Common myeloid progenitor, CD34-positive (primary cell): ENCODE measurements at places on chromosomes 1 and 21.

GRCh38 chr1:150577557-150578271 is 1.7 kb downstream of the MCL1 start:
- no peak for DNase-seq

DNA sequence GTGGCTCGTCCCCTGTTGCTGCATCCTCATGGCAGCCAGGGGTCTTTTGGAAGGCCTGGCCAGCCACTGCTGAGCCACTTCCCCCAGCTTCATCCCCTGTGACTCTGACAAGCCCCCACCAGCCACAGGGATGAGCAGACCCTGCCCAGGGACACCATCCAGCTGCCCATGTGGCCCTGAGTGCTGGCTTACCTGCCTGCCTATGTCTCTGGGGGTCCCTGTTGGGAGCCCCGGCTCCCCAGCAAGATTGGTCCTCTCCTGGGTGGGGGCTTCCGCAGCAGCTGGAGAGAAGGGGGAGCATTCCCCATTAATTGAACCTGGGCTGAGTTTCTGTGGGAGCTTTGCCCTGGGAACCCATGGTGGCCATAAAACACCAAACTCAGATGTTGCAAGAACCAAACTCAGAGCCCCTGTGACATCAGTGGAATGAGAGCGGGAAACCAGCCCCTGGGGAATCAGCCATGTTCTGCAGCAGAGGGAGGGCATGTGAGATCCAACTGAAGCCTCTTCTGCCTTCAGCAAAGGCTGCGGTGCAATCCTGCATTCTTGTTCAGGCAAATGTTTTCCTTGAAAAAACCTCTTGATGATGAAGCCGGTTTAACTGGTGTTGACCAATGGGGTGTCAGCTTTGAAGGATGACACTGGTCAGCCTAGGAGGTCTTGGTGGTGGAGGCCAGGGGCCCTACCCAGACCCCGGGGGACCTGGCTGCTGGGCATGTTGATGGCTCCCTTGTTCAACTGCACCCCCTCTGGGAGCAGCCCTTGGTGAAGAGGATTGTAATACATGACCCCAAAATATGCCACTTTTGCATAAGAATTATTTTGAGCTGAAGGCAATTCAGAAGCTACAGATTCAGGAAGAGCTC is 28.3 kb upstream of the COL18A1 start:
- DNase-seq: no peak

DNA sequence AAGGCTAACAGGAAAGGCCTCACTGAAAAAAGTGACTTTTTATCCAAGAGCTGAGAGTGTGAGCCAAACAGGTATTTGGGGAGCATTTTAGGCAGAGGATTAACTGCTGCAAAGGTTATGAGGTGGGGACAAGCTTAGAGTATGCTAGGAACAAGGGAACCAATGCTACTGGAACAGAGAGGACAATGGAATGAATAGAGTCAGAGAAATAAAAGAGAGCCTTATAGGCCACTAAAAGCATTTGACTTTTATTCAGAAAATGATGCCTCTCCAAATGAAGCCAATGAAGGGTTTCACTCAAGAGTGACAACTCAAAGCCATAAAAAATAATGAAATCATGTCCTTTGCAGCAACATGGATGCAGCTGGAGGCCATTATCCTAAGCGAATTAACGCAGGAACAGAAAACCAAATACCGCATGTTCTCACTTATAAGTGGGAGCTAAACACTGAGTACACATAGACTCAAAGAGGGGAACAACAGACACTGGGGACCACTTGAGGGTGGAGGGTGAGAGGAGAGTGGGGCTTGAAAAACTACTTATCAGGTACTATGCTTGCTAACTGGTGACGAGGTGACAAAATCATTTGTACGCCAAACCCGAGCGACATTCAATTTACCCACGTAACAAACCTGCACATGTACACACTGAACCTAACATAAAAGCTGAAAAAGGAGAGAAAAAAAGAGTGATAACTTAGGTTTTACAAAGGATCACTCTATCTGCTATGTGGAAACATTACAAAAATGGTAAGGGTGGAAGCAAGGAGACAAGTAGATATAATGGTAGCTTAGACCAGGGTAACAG is 11.1 kb downstream of the PTP4A2 start:
- no peak for DNase-seq

GRCh38 chr1:105436589-105437259 is 1619.8 kb upstream of the PRMT6 start:
- no peak for DNase-seq

DNA sequence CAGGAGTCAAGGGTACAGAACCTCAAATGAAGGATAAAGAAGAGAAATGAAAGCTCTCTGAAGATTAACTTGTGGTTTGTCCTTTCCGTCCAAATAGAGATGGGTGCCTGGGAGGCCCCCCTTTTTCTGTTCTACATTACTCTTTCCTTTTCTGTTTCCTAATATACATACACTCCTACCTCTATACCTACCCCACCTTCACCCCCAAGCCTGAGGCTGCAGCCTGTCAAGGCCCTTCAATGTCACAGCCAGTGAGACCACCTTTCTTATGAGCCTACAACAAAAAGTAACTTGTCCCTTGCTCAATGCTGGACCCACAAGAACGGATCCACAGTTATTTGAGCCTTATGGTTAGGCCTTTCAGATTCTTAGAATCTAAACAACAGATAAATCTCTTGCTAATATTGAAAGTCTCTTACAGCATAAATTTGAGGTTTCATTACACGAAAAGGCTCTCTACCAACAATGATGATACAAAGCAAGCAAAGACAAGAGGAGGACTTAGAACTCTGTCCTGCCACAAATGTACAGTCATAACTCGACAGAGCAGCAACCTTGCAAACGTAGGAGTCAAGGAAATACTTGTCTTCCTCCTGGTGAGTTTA is 4.1 kb upstream of the TRAF3IP3 start:
- DNase-seq: no peak

DNA sequence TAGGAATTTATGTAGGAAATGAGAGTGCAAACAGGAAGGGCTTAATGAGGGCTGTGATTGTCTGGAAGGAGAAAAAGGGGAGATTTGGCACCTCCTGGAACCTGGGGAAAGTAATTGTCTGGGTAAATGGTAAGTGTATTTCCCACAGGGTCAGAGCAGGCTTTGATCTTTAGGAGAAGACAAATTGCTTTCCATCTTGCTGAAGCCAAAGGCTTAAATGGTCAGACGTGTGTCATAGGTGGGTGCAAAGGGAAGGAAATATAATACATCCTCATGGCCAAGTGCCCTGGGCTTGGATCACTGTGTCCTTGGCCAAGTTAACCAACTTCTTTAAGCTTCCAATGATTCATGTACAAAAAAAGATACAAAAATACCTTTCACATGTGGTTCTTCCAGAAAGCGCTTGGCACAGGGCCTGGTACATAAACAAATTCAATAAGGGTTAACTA is 1.3 kb upstream of the DUSP23 start:
- DNase-seq: no peak

DNA sequence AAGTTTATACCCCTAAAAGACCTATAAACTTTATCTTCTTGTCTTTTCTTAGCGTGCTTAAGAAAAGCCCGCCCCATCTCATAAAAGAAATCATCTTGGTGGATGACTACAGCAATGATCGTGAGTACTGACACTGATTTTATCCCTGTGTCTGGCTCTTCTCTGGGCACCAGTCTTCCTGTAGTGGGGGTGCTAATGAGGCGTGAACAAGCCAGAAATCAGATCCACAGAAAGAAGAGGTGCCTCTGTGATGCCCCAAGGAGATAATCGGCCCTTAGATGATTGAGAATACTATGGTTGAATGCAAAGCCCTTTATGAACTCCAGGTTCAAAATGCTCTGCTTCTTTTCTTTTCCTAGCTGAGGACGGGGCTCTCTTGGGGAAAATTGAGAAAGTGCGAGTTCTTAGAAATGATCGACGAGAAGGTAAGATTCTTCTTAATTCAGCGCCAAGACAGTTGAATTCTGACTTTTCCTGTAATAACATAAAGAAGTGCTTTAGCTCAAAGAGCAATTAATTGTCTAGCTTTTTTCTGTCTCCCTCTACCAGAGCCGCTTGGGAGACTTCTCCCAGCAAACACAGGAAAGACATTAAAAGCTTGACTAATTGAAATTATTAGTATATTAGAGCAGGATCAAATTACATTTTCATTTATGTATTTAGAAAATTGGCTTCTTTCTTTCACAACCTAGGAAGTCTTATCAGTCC is 169.4 kb downstream of the GALNT2 start:
- DNase-seq: no peak

DNA sequence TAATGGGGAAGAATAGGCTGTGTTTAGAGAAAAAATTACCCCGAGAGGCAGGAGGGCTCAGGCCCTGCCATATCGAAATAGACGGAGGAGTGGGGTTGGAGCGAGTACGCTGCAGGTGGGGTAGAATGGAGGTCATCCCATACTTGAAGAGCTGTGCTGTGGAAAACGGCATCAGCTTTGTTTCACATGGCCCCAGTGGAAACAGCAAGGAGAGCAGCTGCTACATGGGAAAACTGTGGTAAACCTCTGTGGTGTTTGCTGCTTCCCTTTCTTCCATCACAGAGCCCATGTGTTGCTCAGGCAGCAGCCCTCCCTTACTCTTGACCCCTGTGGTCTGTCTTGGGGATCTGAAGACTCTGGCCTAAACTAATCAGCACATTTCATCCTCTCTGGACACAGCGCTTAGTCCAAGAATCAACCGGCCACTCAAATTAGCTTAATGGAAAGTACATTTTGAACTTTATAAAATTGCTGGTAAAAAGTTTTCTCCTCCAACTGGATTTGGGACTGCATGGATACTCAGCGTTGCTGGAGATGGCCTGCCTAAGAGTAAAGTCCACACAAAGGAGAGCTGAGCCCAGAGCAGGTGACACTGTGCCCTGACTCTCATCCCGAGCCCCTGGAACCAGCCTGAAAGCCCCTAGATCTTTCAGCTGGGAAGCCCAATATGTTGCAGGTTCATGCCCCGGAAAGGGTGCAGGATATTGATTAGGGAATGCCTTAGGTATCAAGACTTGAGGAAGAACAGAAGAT is 127.1 kb upstream of the GADD45A start:
- peak; percentile 49 for DNase-seq

DNA sequence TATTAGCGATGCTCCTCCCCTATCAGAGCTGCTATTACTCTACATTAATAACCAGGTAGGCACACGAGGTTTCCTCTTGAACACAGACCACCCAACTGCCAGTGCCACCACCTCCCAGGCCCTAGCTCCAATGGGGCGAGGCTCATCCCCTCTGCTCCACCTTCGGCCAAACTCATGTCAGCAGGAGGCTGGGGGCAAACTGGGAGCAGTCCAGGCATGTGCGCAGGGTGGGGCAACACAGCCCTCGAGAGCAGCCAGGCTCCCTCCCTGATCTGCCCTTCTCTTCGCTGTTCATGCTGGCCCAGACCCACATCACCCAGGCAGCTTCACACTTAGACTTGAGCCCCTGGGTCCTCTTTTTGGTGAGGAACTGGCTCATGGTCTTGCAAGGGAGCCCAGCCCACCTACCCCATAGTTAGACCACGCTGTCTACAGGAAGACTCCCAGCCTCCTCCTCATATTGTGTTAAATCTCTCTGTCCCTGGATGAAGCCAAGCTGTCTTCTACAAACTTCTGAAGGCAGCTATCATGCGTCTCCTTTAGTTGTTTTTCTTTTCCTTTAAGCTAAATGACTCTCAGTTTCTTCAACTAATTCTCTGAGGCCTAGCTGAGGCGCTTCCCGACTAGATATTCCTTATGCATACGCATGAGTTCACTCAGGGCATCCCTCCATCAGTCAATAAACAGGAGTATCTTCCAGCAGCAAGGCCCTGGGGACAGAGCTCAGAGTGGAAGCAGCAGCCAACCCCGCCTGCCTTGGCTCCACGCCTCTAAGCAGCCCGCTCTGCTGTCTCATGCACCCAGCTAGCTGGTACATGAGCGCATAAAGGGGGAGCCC is 12.0 kb downstream of the TMEM9 start:
- no peak for DNase-seq

GRCh38 chr1:173241528-173242347 is 34.6 kb upstream of the TNFSF4 start:
- DNase-seq: no peak

GRCh38 chr1:66247415-66248208 is 286.3 kb upstream of the SGIP1 start:
- DNase-seq: no peak

- no peak for DNase-seq
These were observed 50.6 kb downstream of the L1TD1 start for GRCh38 chr1:62245201-62245600.

- peak; percentile 12 for DNase-seq
These were observed 37.4 kb downstream of the MAP3K21 start for GRCh38 chr1:233364695-233365539.

GRCh38 chr1:7684132-7684531 is 87.0 kb upstream of the VAMP3 start:
- no peak for DNase-seq

- DNase-seq: no peak
These were observed 46.5 kb downstream of the KCNJ15 start for GRCh38 chr21:38303300-38303699.

GRCh38 chr1:160293020-160293968 is 8.4 kb upstream of the PEX19 start:
- no peak for DNase-seq

- DNase-seq: no peak
These were observed 4.3 kb upstream of the LHX9 start for GRCh38 chr1:197912739-197913494.

DNA sequence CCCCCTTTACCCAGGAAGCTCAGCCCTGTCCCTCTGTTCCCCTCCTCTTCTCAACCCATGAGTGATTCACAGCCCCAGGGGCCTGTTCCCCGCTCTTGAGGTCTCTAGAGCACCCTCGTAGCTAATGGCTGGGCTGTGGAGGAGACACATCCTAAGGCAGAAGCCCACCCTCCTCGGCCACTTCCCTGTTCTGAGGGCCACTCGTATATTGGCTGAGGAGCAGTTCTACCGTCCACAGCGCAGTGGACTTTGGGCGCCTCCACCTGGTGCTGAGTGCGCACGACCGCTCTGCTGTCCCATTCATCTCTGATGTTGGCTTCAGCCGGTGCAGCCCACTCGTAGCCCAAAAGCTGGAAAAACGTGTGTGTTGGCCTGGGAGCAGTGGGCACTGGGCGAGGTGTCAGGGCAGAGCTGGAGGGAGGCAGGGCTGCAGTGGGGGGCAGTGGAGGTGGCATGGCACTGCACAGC is 24.5 kb upstream of the PKP1 start:
- DNase-seq: no peak

DNA sequence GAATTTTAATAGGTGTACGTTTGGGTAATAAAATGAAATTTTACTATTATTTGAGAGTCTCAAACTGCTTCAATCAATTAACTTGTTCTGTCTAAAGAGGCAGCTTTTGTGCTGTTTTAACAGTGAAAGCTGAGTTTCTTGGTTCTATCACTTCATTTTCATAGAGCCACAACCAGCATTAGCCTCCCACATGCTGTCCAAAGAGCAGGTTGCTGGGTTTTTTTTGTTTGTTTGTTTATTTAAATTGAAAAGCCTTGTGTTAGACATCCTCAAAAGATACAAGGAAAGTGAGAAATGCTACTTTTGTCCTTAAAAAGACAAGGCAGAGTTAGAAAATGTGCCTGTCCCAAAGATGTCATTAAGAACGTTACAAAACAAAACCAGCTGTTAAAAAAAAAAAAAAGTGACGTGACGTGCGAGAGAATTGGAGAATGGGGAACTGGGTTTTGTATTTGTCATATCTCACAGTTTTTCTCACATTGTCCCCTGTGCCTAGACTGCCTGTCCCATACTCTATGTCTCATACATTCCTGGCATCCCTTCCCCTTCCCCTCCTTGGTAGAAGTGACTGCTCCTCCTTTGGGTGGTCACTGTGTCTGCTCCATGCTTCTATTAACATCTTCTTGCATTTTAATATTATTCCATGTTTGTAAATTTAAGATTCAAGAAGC is 63.1 kb upstream of the CD34 start:
- peak; percentile 42 for DNase-seq

- DNase-seq: no peak
These were observed at the start of gene COL11A1 for GRCh38 chr1:103108376-103109150. TSS of gene COL11A1 (minus strand) at chr1:103108522. CDS start at chr1:103108178, 344 bp downstream.

- peak; percentile 88 for DNase-seq
These were observed 6.1 kb upstream of the CD1A start for GRCh38 chr1:158248118-158248517.
